ENCODE measurements at places on chromosomes 7 and 10.
A peak's percentile ranks its signal among the peaks of the same experiment; 100 is the strongest.

DNA sequence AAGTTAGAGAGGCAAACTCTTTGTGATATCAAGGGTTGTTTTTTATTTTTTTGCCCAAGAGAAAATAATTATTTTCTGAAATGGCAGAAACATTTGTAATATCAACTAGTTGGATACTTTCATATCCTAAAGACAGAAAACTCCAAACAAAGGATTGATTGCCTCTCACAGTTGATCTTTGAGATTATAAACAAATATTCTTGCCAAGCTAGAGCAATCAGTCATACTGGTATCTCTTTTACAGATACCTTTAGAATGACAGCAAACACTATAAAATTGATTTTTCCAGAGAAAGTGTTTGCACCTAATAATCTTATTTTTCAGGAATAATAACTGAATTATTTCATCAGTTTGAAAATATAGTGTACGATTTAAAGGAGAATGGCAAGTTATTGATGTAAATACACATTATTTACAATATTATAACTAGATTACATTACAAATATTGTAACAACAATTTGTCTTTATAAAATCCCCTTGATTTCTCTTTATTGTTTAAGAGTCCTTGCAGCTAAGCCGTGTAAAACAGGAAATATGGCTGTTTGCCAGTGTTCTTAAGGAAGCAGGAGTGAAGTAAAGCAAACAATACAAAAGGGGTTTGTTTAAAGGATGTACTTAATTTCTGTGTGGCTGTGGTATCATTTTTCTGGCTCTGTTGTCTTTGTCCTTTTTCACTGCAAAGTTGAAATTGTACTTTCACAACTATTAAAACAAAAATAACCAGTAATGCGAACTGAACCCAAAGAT, 58.4 kb downstream of the MAPK8 start:
- no peak for DNase-seq

DNA sequence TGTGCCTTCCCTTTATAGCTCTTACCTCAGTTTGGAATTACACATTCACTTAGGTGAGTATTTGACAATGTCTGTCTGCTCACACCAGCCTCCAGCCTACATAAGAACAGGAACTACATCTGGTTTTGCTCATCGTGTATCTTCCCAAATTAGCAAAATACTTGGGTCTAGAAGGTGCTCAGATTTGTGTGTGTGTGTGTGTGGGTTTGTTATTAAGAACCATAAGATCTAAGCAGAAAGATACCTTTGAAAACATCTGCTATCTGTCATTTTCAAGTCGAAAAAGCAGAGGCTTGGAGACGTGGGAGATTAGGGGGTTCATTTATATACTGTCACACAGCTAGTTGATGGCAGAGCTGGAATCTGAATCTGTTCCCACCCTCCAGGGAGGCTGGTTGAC, 14.8 kb upstream of the LAMB4 start:
- no peak for DNase-seq

- no peak for DNase-seq
Observed at GRCh38 chr10:75019370-75019769, 92.1 kb upstream of the SAMD8 start.

DNA sequence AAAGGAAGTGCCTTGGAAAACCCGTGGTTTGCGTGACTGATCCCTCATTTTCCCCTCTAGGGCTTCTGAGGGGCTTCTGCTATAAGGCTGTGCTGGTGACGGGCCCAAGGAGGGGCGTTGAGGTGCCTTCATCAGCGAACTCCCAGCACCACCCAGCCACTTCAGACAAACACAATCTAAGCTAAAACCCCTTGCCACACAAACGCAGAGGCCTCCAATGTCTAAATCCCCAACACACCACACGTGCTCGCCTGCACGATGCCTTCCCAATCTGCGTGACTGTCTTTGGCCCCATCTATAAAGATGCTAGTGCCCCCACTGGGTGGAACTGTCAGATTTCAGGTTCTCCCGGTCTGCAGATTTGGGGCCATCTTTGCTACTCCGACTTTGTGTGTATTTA, 4.1 kb upstream of the GAD2 start:
- no peak for DNase-seq

GRCh38 chr7:150339409-150339809, 2.0 kb downstream of the RARRES2 start:
- DNase-seq, result no peak

DNA sequence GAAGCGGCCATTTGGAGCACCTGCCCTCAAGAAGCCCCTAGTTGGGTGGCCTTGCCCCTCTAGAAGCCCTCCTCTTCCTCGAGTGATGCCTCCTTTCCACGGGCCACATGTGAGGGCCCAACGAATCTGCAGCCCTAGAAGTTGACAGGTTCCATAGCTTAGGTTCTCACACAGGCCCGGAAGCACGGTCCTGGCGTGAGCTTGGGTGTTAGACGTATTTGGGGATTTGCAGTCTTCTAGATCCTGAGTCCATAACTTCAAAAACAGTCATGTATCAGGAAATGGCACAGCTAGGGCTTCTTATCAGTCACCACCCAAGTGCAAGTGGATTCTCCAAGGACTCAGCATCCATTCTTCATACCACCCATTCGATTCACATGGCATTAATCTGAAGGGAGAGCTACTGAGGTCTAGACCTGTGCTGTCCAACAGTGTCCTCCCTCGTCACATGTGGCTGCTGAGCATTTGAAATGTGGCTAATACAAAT, 477 bp upstream of the FBXW4 start:
- DNase-seq, result peak; percentile 4

- no peak for DNase-seq
Observed at GRCh38 chr7:157442993-157443831, 106.4 kb downstream of the DNAJB6 start.

DNA sequence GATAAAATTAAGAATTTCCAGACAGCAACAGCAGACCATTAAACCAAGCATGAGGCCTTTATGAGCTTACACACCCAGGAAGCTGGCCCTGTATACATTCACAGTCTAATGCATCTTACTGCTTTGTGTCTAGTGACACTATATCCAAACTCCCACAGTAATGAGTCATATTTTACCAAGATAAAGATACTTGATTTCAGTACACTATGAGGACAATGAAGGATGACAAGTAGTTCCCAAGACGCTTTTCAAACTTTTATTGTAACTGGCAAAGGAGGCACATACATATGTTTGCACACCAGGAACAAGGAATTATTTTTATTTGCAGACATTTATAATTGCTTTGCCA, 148.0 kb downstream of the TSPAN12 start:
- no peak for DNase-seq

Measured in activated T-cell treated with anti-CD3 and anti-CD28 coated beads for 4 hours (primary cell).